NCI-H2081 (cell line): ENCODE measurements at places on chromosomes 13 and 19.

DNA sequence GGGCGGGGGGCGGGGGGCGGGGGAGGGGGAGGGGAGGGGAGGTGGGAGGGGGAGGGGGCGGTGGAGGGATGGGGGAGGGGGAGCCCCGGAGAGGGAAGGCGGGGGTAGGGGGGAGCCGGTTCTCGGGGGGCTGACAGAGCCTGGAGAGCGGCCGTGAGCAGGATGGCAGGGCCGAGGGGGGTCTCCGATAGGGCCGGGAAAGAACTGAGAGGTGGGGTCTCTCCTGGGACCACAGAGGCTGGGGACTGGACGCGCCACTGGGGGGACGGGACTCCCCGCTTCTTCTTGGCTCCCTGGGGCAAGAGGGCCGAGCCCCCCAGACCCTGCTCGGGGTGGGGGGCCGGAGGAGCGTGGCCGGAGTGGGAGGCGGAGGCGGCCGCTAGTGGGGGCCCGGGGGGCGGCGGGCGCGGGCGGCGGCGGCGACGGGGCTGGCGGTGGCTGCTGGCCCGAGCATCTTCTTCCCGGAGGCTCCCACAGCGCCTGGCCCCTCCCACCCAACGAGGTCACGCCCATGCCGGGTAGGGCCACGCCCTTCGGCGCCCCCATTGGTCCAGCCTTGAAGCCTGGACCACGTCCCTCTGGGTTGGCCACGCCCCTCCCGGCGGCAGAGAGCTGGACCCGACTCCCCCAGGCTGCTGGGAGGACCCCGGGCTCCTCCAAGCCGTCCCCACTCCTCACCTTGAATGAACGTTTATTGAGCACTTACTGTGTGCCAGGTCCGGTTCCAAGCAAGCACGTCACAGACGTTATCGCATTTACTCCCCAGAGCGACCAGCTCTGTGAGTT, at the start of gene NOVA2:
Gene NOVA2, minus strand, starts transcription at position 313 of the 786 bp plus-strand sequence. CDS start 514 bp downstream, outside the sequence.
- peak; percentile 59 for DNase-seq

- DNase-seq, result no peak
These were observed 8.8 kb downstream of the TPT1 start for GRCh38 chr13:45332036-45332830.

DNA sequence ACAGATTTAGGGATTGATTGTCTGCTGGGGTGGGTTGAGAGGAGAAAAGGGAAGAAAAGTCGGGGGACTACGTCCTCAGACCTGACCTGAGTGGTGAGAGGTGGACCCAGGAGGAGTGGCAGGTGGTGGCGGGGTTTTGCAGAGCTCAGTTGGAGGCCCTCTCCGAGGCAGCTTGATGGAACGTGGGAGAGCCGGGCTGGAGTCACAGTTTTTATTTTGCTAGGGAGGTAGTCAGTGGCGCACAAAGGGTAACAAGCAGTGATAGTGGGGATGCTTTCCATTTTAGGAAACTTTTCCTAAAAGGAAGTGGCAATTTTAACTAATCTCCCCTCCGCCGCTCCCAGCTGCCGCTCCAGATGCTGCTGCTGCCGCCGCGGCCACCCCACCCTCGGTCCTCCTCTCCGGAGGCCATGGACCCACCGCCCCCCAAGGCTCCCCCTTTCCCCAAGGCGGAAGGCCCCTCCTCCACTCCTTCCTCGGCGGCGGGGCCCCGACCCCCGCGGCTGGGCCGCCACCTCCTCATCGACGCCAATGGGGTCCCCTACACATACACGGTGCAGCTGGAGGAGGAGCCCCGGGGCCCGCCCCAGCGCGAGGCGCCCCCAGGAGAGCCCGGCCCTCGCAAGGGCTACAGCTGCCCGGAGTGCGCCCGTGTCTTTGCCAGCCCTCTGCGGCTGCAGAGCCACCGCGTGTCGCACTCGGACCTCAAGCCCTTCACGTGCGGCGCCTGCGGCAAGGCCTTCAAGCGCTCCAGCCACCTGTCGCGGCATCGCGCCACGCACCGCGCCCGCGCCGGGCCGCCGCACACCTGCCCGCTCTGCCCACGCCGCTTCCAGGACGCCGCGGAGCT, 1.1 kb upstream of the ZNF581 start:
- no peak for DNase-seq

DNA sequence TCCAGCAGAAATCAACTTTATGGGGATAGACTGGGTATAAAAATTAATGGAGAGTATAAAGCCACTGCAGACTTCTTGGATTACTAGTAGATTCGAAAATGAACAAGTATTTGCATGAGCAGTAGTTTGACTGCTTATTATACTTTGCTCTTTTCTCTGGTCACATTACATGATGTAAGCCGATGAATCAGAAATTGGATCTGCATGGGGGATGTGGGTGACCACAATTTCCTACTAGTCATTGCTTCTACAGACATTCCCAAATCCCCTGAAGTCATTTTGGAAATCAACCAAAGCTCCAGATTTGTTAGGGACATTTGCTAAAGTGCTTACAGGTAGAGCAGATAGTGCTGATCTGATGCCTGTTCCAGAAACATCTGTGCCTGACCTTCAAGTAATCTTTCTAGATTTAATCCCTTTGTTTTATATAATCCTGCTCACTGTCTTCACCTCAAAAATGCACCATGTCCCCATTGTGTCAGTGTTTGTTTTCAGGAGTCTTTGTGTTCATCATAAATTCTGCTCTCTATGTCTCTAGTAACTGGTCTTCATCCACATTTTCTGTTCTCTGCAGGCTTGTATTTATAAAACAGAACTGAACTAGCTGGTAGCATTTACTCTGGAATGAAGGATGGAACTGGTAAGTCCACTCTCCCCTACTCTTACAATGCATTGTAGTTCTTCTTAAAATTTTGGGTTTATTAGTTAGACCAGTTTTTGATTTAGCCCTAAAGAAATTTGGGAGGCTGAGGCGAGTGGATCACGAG, 201.5 kb upstream of the CSNK1A1L start:
- no peak for DNase-seq

DNA sequence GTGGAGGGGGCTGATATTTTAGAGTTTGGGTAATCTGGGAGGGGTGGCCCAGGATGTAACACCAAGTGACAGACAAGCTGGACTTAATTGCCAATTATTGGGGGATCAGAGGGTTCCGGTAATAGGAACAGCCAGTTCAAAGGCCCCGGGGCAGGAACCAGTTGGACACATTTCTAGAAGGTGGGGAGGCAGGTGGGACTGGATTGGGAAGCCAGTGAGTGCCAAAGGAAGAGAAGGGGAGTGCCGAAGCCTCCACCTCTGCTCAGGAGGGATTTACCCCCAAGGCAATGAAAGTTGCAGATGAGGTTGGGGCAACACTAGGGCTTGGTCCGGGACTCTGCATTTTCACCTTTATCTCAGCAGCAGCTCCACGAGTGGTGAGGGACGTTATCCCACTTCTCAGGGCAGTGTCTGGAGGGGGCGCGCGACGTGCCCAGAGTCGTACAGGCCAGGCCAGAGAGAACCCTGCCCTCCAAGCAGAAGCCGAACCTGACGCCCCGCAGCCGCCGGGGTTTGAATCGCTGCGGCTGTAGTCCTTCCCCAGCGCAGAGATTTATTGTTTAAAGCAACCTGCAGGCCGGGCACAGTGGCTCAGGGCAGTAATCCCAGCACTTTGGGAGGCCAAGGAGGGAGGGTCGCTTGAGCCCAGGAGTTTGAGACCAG, 5.7 kb upstream of the JUND start:
- no peak for DNase-seq

- DNase-seq, result peak; percentile 77
These were observed 4.5 kb upstream of the SHISA7 start for GRCh38 chr19:55447421-55448174.

DNA sequence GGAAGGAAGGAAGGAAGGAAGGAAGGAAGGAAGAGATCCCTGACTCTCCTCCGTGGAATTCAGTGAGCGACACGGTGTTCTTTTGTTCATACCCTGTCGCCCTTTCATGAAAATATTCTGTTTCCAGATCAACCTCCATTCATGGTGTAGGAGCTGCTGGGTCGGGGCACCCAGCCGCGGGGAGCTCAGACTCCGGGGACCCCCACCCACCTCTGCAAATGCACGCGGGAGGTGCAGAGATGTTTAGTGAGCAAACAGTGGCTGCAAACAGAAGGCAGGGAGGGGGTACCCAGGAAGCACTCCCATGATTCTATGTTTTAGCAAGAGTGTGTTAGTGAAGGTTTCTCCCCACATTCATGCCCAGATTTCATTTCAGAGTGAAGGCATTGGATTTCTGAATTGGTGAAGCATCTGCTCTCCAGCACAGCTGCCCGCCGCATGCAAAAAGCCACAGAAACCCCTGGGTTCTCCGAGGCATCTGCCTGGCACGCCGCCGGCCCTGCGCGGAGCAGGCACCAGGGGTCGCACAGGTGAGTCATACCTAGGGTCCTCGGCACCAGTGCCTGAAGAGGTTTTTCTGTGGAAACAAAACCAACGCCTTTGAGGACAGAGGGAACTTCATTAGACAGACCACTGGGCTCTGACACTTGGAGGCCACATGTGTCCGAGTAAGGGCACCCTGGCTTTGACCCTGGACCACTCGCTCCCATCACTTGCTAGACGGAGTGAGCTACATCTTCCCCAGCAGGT, 80.6 kb downstream of the ZNF557 start:
- DNase-seq, result no peak

- no peak for DNase-seq
These were observed 2874.1 kb upstream of the PCDH20 start for GRCh38 chr13:64289702-64290101.

- no peak for DNase-seq
These were observed 13.0 kb upstream of the SPC24 start for GRCh38 chr19:11168568-11168967.

- DNase-seq, result no peak
These were observed 4.2 kb downstream of the ATP4A start for GRCh38 chr19:35559281-35559659.
